Central memory CD4-positive, alpha-beta T cell (primary cell): ENCODE measurements at places on chromosomes 11 and 22.
A peak's percentile ranks its signal among the peaks of the same experiment; 100 is the strongest.

GRCh38 chr11:10909141-10909883 is 51.5 kb upstream of the ZBED5 start:
- no peak for DNase-seq

DNA sequence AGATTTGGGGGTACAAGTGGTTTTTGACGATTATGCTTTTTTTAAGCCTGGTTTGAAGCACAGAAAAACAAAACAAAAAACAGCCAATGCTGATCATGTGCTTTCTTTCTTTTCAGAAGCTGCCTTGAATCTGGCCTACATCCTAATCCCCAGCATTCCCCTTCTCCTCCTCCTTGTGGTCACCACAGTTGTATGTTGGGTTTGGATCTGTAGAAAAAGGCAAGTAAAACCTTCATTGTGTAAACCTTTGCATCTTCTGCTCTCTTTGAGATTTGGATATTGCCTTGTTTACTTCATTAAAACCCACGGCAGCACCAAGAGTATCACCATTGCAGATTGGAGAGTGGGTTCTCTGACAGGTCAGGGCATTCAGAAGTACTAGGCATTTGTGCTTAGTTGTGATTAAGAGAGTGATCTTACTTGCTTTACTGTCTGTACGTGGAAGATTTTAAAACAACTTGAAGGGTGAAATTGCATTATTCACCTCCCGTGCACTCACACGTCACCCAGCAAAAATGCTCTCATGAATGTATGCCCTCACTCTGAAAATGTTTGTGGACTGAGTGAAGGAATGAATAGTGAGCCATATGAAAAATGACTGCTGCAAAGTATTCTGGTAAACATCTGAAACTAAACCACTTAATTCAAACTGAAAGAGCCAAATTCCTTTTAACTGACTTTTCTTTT is 17.0 kb downstream of the LAYN start:
- no peak for DNase-seq

DNA sequence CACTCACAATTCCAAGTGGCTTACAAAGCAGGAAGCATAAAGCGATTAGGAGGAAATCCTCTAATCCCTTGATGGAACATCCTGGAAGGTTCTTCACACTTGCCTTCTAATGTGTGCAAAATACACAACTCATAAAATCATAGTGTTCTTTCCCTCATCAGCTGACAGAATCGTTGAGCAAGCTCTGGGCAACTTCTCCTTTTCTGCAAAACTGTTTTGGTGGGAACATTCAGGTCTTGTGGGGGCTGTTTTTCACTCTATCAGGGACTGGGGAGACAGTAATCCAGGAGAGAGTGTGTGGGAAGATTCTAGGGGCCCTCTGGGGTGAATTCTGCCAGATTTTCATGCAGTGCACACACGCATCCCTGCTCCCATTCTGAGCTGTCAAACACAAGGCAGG is 53.2 kb downstream of the IRAG1 start:
- no peak for DNase-seq

DNA sequence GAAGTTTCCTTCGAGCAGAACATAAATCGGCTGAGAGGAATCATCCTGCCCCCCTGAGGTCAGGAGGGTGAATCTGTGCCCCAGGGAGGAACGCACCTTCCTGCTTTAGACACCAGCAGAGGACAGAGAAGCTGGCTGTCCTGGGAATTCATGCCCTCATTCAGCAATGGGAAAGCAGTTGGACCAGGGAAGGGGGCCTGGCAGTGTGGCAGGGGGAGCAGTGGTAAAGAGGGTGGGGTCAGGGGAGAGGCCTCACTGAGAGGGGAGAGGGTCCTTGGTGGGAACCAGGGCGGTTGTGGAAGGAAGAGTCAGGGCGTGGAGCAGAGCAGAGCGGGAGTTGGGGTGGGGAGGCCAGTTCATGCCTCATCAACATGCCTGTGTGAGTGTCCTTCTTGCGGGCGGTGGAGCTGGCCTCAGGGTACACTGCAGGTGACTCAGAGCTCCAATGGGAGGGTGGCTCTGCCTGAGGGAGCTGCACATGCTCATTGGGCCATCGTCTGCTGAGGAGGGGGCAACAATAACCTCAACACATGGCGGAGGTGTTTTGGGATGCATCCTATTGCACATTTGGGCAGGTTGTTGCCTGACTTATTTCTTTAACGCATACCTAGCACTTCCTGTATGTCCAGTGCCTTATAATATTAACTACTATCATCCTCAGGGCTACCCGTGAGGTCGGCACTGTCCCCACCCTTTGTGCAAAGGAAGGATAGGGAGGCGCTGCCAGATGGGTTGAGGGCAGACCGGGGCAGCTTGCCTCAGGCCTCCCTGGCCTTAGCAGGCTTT is 23.2 kb downstream of the MED15 start:
- no peak for DNase-seq

DNA sequence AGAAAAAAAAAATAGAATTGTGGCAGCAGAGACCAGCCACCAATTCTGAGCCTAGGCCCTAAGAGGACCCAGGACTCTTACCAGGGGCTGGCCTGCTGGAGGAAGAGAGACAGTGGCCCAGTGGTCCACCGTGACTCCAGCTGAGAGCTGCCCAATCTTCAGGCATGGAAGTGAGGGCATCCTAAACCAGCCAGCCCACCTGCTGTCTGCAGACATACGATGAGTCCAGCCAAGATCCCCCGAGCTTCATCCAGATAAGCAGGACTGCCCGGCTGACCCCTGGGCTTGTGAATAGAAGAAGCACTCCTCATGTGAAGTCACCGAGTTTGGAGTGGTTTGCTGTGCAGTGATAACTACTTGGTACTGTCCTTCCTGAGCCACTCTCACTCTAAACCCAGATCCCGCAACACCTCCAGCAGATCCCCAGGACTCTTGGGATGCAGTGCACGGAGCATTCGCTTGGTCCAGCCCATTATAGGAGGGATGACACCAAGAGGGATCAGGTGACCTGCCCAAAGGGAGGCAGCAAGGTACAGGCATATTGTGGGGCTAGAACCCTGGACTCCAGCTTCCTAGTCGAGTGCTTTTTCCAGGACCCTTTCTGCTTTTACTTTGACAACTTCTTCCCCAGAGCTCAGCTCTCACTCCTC is 41.7 kb upstream of the FGF3 start:
- DNase-seq: no peak

DNA sequence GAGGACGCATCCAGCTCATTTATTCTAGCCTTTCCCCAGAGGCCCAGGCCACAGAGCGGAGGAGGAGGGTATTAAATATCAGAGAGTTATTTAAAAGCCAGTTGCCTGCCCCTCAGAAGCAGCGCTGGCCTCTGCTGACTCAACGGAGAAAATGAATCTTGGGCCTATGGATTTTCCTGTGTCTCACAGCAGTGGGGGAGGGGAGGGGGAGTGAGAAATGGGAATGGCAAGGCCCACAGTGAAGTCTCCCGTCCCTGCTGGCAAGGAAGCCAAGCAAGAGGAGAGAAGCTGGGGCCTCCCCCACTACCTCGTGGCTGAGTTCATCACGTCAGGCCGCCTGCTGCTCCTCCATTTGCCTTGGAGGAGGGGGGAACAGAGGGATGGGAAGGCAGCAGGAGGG is 4.5 kb upstream of the TPBGL start:
- DNase-seq: no peak

DNA sequence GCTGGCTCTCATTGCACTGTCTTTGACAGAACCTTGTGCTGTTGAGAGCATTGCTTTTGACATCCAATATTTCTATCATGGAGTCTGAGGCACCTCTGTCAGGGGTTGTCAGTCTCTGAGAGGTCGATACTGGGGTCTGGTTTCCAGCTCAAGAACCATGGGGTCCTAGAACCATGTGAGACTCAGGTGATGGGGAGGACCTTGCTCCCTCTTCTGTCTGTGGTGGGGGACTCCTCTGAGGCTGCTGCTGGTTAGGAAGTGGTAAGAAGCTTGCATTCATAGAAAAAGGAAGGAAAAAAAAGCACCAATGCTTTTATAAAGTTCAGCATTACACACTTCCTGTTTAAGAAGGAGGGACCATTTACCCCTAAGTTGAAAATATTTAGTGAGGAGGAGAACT is 91.8 kb upstream of the CD44 start:
- peak; percentile 87 for DNase-seq

DNA sequence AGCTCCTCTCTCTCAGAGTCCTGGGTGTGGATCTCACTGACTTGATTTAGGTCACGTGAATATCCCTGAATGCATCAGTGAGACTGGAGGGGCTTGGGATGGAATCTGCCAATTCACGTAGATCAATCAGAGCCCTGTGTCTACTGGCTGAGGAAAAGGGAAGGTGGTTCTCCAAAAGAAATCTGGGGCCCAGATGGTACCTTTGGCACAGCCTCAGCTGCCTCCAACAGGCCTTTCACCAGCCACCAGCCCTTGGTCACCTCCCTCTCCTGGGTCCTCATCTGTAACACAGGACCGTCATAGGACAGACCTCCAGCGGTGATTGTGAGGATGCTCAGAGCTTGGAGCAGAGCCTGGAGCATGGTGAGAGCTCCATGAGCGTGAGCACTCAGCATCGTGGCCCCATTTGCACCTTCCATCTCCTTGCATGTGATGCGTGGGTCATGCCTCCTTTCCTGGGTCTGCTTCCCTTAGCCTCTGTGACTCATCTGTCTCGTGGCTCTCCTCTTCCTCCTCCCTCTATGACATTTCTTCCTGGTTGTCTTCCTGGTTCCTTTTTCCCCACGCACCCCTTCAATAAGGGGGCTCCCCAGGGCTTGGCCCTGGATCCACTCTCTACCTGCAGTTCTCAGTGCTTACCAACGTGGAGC is 7.5 kb upstream of the MIEF1 start:
- no peak for DNase-seq

GRCh38 chr11:126857860-126858808 is 142.4 kb downstream of the KIRREL3 start:
- DNase-seq: no peak

- DNase-seq: no peak
Measured at GRCh38 chr22:26554956-26555355, 35.0 kb downstream of the TPST2 start.

GRCh38 chr11:113308601-113309000 is 5.8 kb upstream of the TTC12 start:
- no peak for DNase-seq

DNA sequence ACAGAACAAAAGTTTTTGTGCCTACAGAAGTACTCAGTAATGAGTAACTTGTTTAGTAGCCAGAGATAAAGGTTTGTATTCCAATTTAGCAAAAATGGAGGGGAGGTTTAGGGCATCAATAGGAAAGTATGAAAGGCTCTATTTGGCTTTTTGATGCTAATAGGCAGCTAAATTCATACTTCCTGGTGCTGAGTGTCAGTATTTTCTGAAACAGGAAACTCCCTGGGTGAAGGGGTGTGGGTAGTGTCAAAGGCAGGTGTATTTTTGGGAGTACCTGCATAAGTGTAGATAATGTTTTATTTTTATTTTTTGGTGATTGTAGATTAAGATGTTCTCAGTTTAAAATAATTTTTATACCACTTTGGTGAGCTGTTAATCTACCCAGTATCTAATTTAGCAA is 29.3 kb upstream of the MMP7 start:
- peak; percentile 12 for DNase-seq

DNA sequence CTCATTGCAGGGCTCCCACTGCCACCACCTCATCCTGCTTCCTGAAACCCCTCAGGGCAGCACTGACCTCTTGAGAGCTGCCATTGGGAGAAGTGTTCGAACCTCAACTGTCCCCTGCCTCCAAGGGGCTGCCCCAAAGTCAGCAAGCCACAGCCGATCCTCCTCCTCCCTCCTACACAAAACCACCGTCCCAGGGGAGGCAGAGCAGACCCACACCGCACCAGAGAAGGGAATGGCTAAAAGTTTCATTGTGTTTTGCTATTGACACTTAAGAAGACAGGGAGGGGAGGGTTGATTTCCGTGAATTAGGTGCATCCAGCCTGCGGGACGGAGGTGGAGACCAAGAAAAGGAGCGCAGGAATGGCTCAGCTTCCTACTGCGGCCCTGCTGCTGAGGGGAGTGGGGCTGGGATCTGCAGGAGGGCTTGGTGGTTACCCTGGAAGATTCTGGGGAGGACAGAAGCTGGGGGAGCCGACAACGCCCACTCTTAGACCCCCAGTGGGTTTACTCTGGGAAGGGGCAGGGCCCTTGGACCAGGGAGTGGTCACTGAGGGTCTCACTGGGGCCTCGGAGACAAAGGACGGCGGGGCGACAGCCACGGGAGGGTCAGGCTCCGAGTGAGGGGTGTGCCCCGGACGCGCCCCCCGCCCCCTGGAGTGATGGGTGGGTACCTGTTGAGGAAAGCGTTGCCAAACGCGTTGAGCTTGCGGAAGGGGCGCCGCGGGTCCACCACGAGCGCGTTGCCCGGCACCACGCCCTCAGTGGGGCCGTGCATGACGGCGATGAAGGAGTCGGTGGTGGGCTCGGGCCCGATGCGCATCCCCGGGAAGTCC is 815 bp downstream of the EHD1 start:
- DNase-seq: no peak

DNA sequence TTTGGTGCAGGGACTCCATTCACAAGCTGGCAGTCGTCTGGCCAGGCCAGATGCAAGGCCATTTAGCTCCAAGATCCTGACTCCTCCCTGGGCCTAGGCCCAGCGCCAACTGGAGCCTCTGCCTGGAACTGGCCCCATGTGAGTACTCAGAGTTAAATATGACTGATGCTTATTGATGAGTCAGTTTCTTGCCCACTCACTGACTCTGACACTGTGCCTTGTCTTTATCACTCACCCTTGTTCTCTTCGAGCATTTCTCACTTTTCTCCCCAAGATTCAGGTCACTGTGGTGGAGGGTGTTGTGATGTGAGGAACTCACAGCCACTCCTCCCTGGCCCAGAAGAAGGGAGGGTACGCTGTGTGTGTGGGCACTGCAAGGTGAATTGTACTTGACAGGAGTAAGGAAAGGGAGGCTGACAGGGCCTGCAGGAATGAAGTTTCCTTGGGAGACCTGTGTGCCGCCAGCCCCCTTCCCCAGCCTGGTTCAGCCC is 23.2 kb upstream of the ST3GAL4 start:
- DNase-seq: no peak

DNA sequence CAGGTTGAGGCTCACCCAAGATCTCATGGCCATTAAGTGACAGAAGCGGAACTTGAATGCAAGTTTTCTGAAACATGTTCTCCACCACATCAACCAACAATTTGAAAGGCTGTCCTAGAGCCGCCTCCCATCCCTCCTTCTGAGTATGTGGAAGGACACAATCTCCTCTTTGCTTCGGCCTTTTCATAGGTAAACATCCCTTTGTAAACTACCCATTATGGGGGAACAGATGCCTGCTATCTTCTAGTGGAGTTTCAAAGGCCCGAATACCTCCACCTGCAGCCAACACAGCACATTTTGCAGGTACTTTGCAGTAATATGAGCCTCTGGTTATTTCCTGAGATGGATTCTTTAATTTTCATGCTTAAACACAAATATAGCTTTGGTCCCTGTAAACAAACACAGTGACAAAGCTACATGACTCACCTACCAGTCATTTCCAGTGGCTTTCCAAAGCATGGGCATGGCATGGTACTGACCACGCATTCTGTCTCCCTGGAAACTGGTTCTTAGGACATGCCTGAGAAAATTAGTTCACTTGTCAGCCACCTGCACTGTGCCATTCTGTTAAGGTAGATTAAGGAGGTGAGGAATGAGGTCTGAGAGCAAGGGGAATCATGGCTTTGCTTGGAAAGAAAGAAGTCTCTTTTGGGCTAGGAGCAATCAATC is 60.2 kb downstream of the EHF start:
- no peak for DNase-seq
